ENCODE measurements at places on chromosomes 13 and 19.

- DNase-seq: no peak
Measured at GRCh38 chr19:38425810-38426466, at the start of gene RASGRP4. Gene RASGRP4, minus strand, starts transcription at chr19:38426219. Its CDS starts 128 bp downstream, at chr19:38426091.

DNA sequence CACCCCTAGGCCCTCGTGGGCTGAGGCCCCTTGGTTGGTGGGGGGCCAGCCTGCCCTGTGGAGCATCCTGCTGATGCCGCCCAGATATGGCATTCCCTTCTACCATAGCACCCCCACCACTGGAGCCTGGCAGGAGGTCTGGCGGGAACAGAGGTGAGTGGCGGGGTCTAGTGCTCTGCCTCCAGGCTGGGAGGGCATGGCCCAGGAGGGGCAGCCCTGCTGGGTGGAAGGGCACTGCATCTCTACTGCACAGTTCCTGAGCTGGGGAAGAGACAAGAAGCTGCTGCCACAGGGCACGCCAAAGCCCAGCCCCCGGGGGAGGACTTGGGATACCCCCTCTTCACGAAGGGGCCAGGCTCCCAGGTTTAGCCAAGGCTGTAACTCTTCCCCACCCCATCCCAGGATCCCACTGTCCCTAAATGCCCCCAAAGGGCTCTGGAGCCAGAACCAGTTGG lies 2.4 kb upstream of the KMT2B start:
- no peak for DNase-seq

GRCh38 chr13:113559061-113559460 lies 25.5 kb upstream of the TFDP1 start:
- no peak for DNase-seq

- DNase-seq: no peak
Measured at GRCh38 chr13:112731667-112732616, 42.1 kb downstream of the ATP11A start.

GRCh38 chr13:92843549-92843948 lies 383.1 kb upstream of the GPC6 start:
- no peak for DNase-seq

DNA sequence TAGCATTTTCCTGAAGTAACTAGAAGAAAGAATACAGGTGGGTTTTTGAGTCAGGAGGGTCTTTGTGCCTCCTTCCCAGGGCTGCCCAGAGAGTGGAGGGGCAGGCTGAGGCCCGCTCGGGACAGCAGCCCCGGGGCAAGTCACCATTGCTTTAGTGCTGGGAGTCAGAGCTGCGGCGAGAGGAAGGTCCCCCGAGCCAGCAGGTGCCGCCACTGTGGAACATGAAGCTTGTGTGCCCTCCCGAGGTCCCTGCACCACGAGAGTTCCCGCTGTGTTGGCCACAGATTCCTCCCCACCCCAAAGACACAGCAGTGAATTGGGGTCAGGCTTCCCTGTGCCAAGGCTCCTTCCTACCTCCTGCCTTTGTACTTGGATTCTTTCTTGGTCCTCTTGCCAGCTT lies 50.9 kb upstream of the TEX29 start:
- DNase-seq: no peak

GRCh38 chr13:98543378-98544103 lies 33.4 kb downstream of the STK24 start:
- DNase-seq: no peak

GRCh38 chr13:70987043-70987442 lies 878.8 kb upstream of the KLHL1 start:
- no peak for DNase-seq

DNA sequence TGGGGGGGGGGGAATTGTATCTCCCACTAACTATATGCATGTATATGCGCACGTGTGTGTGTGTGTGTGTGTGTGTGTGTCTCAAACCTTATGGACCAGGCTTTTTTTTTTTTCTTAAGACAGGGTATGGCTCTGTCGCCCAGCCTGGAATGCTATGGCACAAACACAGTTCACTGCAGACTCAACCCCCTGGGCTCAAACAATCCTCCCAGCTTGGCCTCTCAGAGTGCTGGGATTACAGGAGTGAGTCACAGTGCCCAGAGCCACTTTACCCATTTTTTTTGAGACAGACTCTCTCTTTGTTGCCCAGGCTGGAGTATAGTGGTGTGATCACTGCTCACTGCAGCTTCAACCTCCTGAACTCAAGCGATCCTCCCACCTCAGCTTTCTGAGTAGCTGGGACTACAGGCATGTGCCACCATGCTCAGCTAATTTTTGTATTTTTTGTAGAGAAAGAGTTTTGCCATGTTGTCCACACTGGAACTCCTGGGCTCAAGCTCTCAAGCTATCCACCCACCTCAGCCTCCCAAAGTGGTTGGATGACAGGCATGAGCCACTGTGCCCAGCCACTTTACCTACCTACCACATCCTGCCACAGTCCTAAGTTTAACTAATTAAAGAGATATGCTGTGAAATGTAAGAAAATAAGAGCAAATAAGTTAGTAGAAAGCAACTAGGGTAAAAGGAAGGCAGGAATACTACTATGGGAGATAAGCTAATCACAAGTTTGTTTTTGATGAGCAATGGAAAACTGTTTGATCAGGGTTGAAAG lies 2.4 kb downstream of the ZMYM5 start:
- no peak for DNase-seq

DNA sequence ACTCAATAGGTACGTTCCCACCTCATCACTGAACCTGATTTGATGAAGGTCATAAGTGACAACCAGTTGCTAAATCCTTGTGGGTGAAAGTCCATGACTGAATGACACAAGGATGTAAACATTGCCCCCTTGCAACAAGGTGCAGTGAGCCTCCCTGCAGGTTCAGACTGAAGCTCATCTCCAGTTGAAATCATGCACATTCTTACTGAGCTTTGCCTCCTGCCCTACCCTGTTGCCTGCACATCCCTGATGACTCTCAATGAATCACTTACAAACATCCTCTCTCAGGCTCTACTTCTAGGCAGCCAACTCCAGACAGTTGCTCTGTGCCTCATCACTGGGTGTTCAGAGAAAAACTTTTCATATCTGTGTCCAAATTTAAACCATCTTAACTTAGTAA lies 42.5 kb upstream of the ARGLU1 start:
- DNase-seq: no peak

GRCh38 chr13:72104656-72105180 lies 237.7 kb upstream of the DACH1 start:
- no peak for DNase-seq

DNA sequence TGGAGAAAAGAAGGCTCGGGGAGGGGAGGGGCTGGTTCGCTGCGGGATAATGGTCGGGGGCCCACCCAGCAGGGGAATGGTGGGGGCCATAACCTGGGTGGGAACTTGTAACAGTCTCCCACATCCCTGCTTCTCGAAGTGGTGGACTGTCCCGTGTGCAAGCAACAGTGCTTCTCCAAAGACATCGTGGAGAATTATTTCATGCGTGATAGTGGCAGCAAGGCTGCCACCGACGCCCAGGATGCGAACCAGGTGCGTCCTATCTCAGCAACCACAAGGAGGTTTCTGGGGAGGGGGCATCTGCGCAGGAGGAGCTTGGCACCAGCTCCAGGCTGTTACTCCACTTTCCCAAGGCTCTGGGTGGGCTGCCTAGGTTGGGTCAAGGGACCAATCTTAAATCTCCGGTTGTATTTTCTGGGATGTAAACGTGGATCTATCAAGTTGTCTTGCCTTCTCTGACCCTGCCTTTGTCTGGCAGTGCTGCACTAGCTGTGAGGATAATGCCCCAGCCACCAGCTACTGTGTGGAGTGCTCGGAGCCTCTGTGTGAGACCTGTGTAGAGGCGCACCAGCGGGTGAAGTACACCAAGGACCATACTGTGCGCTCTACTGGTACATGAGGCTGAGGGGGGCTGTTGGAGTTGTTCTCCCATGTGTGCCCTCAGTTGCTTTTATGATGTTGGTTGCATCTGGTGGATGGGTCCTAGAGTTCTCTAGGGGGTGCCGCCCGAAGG lies 1.6 kb downstream of the TRIM28 start:
- no peak for DNase-seq

- DNase-seq: no peak
Measured at GRCh38 chr13:94813920-94814475, 101.7 kb upstream of the SOX21 start.

GRCh38 chr19:3471954-3472655 lies 8.2 kb downstream of the SMIM24 start:
- no peak for DNase-seq

DNA sequence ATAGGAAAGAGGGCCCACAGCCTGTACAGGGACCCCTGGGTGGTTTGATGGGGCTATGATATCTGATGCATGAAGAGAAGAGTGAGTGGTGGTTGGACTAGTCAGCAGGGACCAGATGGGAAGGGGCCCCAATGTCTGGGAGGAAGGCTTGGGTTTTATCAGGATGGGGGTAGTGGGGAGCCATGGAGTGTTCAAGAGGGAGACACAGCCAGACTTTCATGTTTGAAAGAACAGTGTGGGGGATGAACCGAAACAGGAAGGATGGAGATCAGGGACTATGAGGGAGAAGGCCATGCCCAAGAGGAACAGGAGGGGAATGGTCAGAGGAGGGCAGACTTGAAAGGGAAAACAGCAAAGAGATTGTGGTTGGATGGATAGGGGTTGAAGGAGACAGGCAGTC lies 63.1 kb downstream of the UNC13A start:
- no peak for DNase-seq

DNA sequence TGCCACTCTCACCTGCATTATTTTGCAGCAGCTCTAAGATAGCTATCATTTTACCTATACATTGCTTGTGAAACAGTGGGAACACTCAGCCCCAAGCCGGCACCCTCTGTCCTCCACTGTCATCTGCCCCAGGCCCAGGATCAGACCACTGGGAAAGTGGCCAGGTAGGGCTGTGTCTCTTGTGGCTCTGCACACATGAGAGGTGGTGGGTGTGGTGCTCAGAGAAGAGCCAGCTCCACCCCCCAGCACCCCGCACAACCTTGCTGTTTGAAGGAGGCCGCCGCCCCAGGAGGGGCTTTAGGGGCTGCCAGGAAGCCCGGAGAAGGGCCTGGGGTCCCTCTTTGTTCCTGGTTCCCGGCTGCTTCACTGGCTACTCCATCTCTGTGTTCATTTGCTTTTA lies 26.6 kb downstream of the PPP1R37 start:
- DNase-seq: no peak

GRCh38 chr13:34345258-34345965 lies 527.5 kb downstream of the RFC3 start:
- DNase-seq: no peak

- no peak for DNase-seq
Measured at GRCh38 chr19:49064768-49065611, at the start of gene NTF4. Gene NTF4, minus strand, starts transcription at chr19:49064818. Its CDS starts 2,821 bp downstream, at chr19:49061997.

DNA sequence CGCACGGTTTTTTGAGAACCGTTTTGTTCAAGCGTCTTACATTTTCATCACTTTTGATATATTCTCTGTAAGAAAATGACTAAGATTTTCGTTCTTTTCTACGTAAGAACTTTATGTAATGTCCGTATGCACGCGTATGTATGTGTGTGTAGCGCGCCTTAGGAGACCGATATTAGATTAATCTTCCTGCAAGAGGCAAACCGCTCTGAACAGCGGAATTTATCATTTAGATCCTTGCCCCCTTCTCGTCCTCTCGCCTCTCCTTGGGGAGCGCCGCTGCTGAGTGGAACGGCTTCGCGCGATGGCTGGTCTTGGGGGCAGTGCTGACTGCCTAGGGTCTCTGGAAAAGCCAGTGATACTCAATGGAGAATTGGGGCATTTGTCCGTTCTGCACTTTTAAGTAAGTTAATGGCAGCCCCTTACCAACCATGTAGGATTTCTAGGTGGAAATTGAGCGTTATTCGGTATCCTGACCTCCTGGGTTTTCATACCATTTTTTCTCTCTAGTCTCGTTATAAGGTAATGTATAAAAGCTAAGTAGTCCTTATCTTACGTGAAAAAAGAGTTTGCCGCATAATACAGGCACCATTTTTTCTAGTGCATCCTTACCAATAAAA lies 4.7 kb downstream of the MAB21L1 start:
- DNase-seq: no peak

- DNase-seq: no peak
Measured at GRCh38 chr13:27053902-27054595, 117.6 kb downstream of the USP12 start.

DNA sequence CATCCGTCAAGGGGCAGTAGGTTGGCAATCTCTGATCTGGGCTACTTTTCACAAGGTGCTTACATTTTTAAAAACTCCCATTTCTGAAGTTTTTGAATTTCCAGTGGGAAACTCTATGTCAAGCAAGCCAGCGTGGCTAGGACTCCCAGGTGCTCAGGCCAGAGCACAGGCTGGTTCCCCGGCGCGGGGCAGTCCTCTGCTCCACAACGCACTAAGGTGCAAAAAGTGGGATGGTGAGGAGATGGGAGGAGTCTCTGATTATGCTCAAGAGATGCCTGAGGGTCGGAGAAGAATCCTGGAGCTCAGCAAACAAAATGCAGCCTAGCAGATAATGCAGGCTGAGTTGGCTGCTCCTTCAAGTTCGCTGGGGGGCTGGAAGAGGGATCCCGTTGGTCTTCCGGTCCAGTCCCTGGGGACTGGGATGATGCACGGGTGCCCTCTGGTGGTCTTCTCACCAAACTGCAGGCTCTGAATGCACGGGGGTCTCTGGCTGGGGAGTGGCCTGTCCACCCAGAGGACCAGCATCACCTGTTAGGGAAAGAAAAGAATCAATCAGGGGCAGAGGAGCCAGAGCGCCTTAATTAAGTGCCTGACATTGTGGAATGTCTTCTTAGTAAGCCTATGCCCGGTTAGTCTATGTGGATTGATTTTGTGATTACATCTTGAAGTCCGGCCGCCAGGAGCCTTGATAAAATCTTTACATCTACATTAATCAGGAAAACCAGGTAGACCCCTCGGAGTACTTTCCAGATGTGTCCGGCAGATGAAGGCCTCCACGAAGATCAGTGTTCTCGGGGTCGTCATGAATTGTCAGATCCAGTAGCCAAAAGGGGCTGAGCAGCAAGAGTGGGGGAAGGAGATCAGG lies 244.4 kb upstream of the MAB21L1 start:
- peak; percentile 68 for DNase-seq

- DNase-seq: no peak
Measured at GRCh38 chr19:18966307-18966706, 25.3 kb upstream of the HOMER3 start.

DNA sequence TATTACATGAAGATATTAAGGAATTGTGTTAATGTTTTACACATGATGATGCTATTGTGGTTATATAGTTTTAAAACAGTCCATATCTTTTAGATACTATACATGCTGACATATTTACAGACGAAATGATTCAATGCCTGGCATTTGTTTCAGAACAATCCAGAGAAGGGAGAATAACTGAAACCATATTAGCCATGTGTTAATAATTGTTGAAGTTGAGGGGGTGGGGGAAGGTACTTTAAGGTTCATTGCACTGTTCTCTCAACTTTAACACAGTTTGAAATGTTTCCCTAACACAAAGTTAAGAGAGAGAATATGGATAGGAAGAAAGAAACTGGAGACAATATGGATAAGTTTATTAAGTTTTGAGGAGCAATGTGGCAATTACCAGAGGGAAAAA lies 5.8 kb downstream of the CRYL1 start:
- DNase-seq: no peak

DNA sequence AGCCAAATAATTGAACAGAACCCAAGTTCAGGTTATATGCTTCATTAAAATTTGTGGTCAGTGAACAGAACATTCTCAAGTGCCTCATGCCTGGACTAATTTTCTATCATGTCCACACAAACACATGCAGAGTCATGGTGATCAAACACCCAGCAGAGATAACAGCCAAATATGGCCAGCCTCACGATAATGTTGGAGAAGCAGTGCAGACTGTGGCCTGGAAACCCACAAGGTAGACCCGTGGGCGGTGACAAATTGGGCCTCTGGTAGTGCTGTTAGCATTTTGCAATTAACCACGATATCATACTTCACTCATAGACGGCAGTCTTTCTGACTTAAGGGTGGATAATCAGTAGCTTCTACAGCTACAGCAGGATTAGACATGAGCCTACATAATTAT lies 35.0 kb upstream of the VWA8 start:
- DNase-seq: no peak

Measured in sciatic nerve (tissue), 2 donors.